ENCODE measurements at places on chromosomes 7 and 10.

GRCh38 chr7:75971961-75972763 lies 22.2 kb downstream of the TMEM120A start:
- DNase-seq = no peak

- DNase-seq = no peak
Observed at GRCh38 chr10:46218921-46219320, 67.9 kb upstream of the ANTXRL start.

GRCh38 chr7:71808115-71808514 lies 604.0 kb downstream of the CALN1 start:
- no peak for DNase-seq

DNA sequence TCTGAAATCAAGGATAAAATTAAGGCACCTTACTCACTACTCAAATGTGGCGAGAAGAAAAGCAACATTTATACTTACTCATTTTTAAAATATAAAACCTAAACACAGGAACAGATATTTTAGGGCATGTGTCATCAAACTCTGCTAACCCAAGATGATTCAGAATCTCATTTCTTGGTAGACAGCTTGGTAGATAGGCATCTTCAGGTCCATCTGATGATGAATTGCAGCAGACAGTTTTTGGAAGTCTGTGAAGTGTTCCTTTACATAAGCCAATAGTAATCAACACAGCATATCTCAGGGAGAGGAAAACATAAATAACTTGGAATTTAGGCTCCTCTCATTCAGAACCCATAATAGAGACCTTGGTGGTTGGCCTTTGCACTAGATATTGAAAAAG lies 3.4 kb downstream of the HIPK2 start:
- DNase-seq = no peak

DNA sequence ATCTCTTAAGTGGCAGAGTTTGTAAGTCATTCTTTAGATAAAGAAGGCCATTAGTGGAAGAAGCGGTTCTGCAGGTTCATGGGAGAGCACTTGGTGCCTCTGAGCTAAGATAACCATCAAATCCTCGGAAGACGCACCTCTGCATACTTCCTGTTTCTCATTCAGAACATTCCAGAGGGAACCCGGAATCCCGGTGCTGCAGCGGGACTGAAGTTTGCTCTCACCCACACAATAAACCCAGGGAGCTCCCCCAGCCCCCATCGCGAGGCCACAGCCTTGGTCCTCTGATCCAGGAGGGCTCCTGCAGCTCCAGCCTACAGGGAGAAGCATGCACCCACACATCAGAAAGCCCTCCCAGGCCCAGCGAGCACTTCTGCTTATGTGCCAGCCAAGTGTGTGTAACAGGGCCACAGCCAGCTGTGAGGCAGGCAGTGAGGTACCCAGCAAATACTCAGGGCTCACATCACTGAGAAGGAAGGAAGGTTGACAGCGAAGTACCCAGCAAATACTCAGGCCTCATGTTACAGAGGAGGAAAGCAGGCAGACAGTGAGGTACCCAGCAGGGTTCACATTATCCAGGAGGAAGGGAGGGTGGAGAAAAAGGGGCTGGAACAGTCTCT lies 142.4 kb downstream of the DIP2C start:
- no peak for DNase-seq

GRCh38 chr10:133238466-133238804 lies 780 bp downstream of the VENTX start:
- DNase-seq = no peak

All from stimulated activated CD4-positive, alpha-beta T cell treated with anti-CD3 and anti-CD28 coated beads, TNF-alpha, amount 100 ng/mL, for 1 hour (primary cell).